Activated CD4-positive, alpha-beta memory T cell treated with anti-CD3 and anti-CD28 coated beads for 36 hours (primary cell): ENCODE measurements at places on chromosomes 12 and 14. TPM values are rescaled to one million over a fixed set of nuclear protein-coding genes. Genes with fewer than 3 reads are reported as not detected.

The PSMA3 gene
- 349 TPM for total RNA-seq

The CCDC175 gene
- total RNA-seq = not detected

The NOVA1 gene
- not detected for total RNA-seq

The C12orf56 gene
- not detected for total RNA-seq

The ENDOU gene
- not detected for total RNA-seq

The OLR1 gene
- not detected for total RNA-seq

The DDN gene
- 0.26 TPM for total RNA-seq

The WIF1 gene
- not detected for total RNA-seq

The MLH3 gene
- 19.7 TPM for total RNA-seq

The PDZRN4 gene
- not detected for total RNA-seq

DNA sequence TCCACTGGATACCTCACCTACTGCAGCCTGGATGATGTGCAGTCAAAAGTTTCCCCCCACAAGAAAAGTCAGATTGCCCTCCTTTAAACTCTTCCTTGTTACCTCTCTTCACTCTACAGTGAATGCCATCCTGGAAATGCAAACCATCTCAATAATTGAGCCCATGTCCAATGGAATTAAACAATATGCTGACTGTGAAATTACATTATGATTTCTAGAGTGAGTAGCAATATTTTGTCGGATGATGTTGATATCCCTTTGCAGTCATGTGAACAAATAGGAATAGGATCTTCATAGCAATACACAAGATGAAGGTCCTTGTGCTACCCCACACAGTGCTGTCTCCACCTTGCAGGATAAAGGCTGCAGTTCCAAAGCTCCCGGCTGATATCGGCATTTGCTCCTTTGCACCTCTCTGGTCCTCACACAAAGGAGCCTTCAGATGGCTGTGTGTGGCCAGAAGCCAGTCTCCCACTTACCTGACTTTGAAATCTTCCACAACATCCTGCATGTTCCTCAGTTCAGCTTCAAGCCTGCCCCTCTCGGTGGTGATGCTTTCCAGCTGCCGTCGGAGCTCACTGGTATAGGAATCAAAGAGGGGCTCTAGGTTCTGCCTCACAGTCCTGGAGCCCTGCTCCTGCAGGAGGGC lies 1.5 kb downstream of the KRT75 start:
- H3K4me3 ChIP-seq = no peak overlapping the region
- H3K36me3 ChIP-seq = no peaks in the 10 kb centered on the region
- peaks cover 11% of the 10 kb centered on the region for H3K27me3 ChIP-seq
- no peak for DNase-seq
- H3K27ac ChIP-seq = no peak overlapping the region

GRCh38 chr14:21384494-21384851 lies 654 bp upstream of the SUPT16H start:
- no peaks in the 10 kb centered on the region for H3K27me3 ChIP-seq
- H3K4me1 ChIP-seq = peaks cover 36% of the 10 kb centered on the region
- peaks cover 25% of the 10 kb centered on the region for H3K36me3 ChIP-seq

GRCh38 chr12:93980711-93981110 lies 167.7 kb upstream of the PLXNC1 start:
- no peaks in the 10 kb centered on the region for H3K36me3 ChIP-seq
- DNase-seq = no peak
- H3K27me3 ChIP-seq = peaks cover 3% of the 10 kb centered on the region
- H3K27ac ChIP-seq = no peak overlapping the region
- H3K4me3 ChIP-seq = no peak overlapping the region

DNA sequence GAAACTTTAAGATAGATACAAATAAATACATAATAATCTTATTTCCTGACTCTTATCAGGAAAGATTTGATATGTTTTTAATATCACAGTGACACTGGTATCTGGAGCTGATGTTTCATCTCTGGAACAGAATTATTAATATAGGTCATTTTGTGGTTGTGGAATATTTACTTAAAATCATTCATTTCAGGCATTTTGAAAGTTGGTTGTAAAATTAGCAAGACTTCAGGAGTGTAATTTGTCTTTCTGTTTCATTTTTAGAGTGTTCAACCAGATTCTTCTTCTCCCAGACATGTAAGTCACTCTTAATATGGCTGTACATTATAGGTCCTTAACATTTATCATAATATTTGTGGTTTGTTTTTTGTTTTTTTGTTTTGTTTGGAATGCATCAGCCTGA lies 115.7 kb downstream of the PCNX1 start:
- H3K27ac ChIP-seq = no peak overlapping the region
- H3K27me3 ChIP-seq = no peaks in the 10 kb centered on the region
- no peak overlapping the region for H3K4me3 ChIP-seq
- H3K4me1 ChIP-seq = peaks cover 31% of the 10 kb centered on the region

GRCh38 chr12:15494329-15495046 lies 172.2 kb downstream of the PTPRO start:
- H3K4me3 ChIP-seq = no peak overlapping the region
- H3K27ac ChIP-seq = no peak overlapping the region
- no peaks in the 10 kb centered on the region for H3K36me3 ChIP-seq
- H3K4me1 ChIP-seq = peaks cover 3% of the 10 kb centered on the region
- peaks cover 11% of the 10 kb centered on the region for H3K27me3 ChIP-seq

GRCh38 chr14:34522496-34522895 lies 17.0 kb downstream of the EAPP start:
- peaks cover 43% of the 10 kb centered on the region for H3K36me3 ChIP-seq
- no peak for DNase-seq
- H3K4me3 ChIP-seq = no peak overlapping the region
- H3K27me3 ChIP-seq = no peaks in the 10 kb centered on the region
- no peaks in the 10 kb centered on the region for H3K4me1 ChIP-seq
- H3K27ac ChIP-seq = no peak overlapping the region

DNA sequence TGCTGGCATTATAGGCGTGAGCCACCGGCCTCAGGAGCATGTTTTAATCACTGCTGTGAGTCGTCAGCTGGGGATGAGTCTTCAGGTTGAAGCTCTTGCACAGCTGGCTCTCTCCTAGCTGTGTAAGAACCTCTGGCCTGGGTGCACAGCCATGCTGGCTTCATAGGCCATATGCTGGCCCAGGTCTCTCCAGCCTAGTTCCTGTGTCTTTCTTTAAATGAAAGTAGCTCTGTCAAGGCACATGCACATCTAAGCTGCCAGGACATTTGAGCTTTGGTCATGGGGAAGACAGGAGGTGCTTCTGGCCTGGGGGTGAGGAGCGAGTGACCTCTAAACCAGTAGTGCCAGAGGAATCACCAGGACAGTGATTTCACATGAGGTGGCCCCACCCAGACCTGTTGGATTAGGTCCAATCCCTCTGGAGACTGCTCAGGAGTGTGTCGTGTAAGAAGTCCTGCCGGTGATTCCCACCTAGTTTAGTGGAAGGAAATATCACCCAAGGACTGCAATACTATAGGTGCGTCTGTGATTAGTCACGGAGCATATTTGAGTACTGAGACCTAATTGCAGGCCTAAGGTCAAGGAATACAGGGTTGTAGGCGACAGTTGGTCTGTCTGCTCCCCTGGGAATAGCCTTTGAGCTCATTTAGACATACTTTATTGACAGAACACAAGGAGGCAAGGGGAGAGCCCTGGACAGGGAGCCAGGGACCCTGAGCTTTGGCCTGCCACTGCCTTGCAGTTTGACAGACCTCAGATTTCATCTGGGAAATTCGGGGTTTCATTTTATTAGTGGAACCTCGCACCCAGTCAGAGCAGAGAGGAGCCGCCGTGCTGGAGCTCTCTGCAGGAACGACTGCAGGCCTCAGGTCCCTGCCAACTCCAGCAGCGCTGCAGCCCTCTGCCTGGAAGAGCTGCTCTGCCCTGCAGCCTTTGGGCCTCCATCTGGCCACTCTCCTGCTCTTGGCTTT lies 67.0 kb downstream of the ANKRD9 start:
- no peaks in the 10 kb centered on the region for H3K4me1 ChIP-seq
- DNase-seq = no peak
- H3K27me3 ChIP-seq = no peaks in the 10 kb centered on the region
- H3K36me3 ChIP-seq = peaks cover 3% of the 10 kb centered on the region

- no peaks in the 10 kb centered on the region for H3K4me1 ChIP-seq
- no peak overlapping the region for H3K4me3 ChIP-seq
- H3K27ac ChIP-seq = no peak overlapping the region
- no peak for DNase-seq
- H3K36me3 ChIP-seq = no peaks in the 10 kb centered on the region
- no peaks in the 10 kb centered on the region for H3K27me3 ChIP-seq
Observed at GRCh38 chr12:80862531-80862930, 75.2 kb downstream of the LIN7A start.

DNA sequence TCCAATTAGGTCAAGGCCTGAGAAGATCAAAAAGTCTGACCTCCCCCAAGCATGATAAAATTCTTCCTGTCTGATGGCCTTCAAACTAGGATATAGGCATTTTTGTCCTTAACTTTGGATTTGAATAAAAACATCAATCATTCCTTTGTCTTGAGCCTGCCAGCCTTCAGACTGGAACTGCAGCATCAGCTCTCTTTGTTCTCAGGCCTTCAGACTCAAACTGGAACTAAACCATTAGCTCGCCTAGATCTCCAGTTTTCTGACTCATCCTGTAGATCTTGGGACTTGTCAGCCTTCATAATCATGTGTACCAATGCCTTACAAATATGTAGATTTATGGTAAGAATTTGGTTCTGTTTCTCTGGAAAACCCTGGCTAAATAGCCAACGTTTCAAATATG lies 721.7 kb downstream of the GALC start:
- no peak for DNase-seq
- H3K27ac ChIP-seq = no peak overlapping the region
- no peaks in the 10 kb centered on the region for H3K27me3 ChIP-seq

DNA sequence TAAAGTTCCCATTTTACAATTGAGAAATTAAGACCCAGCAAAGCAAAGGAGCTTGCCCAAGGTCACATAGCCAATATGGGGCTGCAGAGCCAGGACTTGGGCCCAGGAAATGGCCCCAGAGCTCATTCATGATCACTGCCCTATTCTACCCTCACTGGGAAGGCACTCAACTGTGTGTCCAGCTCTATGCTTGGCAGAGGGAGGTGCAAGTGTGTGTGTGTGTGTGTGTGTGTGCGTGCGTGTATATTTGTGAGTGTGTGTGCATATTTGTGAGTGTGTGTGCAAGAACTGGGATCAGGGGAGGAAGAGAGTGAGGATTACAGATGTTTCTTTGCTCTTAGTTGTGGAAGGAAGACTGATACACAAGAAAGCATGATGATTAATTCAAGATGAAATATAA lies 151.2 kb upstream of the CRY1 start:
- H3K27ac ChIP-seq = no peak overlapping the region
- H3K27me3 ChIP-seq = peaks cover 7% of the 10 kb centered on the region
- DNase-seq = no peak
- no peaks in the 10 kb centered on the region for H3K36me3 ChIP-seq

- no peak overlapping the region for H3K27ac ChIP-seq
- H3K4me3 ChIP-seq = no peak overlapping the region
- H3K27me3 ChIP-seq = no peaks in the 10 kb centered on the region
- DNase-seq = no peak
- H3K36me3 ChIP-seq = peaks cover 8% of the 10 kb centered on the region
- no peaks in the 10 kb centered on the region for H3K4me1 ChIP-seq
Observed at GRCh38 chr14:34450542-34450915, 11.5 kb downstream of the SPTSSA start.

DNA sequence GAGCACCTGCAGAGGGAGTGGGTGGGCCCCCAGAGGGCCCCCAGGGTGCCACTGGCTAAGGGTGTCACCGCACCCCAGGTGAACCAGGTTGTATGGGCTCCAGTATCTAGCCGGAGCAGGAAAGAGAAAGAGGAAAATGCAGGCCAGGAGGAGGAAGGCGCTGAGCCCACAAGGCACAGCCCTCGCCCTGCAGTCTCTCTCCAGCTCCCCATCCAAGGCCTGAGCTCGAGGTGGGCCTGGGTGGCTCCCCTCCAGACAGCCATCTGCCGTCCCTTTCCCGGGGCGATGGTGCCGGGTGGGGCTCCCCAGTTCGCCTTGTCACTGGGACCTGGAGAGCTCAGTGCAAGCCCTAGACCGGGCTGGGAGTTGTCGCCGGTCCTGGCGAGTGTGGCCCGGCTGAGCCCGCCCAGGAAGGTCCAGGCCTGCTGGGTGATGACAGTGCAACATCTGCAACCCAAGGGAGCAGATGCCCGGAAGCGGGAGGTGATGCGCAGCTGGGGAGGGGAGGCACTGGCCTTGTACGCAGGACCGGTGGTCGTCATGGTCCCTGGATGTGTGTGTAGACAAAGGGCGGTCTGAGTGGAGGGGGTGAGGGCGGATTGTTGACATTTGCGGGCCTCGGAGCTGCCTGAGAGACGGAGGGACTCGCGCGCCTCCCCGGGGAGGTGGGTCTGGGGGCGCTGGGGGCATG lies 716 bp downstream of the TMEM179 start:
- H3K27ac ChIP-seq = no peak overlapping the region
- peaks cover 3% of the 10 kb centered on the region for H3K4me1 ChIP-seq
- DNase-seq = no peak
- H3K27me3 ChIP-seq = peaks cover 50% of the 10 kb centered on the region
- H3K36me3 ChIP-seq = no peaks in the 10 kb centered on the region

GRCh38 chr12:131637986-131638385 lies 72.9 kb upstream of the SFSWAP start:
- H3K36me3 ChIP-seq = no peaks in the 10 kb centered on the region
- H3K4me3 ChIP-seq = no peak overlapping the region
- H3K27ac ChIP-seq = no peak overlapping the region
- DNase-seq = no peak
- H3K4me1 ChIP-seq = no peaks in the 10 kb centered on the region
- H3K27me3 ChIP-seq = peaks cover 11% of the 10 kb centered on the region

- H3K4me1 ChIP-seq = peaks cover 60% of the 10 kb centered on the region
- peak overlapping the region; percentile 94 for H3K27ac ChIP-seq
- peaks cover 3% of the 10 kb centered on the region for H3K36me3 ChIP-seq
- H3K27me3 ChIP-seq = no peaks in the 10 kb centered on the region
- no peak overlapping the region for H3K4me3 ChIP-seq
Observed at GRCh38 chr14:24273422-24273998, 2.1 kb upstream of the RABGGTA start.

DNA sequence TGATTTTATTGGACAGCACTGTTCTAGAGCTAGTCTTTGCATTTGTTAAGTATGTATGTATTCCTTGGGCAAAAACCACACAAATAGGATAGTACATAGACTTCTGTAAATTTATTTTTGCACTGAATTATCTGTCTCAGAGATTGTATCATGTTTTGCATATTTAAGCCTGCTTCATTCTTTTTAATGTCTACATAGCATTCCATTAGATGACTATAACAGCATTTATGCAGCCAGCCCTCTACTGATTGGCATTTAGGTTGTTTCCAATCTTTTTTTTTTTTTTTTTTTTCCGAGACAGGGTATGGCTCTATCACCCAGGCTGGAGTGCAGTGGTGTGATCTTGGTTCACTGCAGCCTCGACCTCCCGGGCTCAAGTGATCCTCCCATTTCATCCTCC lies 34.5 kb downstream of the SYNDIG1L start:
- no peaks in the 10 kb centered on the region for H3K36me3 ChIP-seq
- DNase-seq = no peak
- peaks cover 3% of the 10 kb centered on the region for H3K27me3 ChIP-seq
- no peaks in the 10 kb centered on the region for H3K4me1 ChIP-seq
